ENCODE measurements at places on chromosomes 4 and X.

DNA sequence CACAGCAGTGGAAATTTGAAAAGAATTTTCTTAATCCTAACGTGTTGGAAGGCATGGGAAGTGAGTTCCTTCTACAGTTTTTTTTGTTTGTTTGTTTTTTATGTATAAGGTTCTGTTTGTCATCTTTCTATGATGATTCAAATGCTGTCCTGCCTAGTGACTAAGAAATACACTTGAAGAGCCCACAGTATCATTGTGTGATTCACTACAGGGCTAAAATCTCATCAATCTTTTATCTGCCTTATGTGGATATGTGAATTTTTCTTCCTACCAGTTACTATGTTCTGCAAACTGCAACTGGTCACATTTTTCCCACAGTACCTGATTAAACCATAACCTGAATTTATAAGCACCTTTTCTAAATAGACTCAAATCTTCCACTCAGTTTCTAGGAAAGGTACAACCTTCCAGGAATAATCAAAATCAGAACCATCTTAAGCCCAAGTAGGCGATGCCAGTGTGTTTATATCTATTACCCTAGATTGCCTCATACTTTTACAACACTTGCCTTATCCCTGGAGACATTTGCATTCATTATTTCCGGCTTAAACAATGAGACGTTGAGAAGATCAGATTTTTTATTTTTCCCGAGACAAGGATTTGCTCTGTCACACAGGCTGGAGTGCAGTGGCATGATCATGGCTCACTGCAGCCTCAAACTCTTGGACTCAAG is 214.6 kb upstream of the GALNT7 start:
- no peak for DNase-seq

DNA sequence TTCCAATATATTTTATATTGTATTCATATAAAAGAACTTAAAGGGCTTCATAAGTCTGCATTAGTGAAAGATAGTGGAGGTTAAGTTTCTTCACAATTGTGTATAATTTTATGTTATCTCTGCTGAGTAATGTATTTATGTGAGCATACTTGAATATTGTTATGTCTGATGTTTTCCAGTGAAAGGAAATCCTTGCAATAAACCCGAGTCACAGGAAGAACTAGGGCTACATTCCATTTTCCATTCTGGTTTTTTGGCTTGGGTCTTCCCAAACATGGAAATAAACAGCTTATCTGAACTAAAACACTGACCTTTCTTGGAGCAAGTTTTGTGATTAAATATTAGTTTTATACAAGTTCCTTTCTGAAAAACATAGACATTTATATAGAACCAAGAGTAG is 231.3 kb upstream of the GPRIN3 start:
- no peak for DNase-seq

DNA sequence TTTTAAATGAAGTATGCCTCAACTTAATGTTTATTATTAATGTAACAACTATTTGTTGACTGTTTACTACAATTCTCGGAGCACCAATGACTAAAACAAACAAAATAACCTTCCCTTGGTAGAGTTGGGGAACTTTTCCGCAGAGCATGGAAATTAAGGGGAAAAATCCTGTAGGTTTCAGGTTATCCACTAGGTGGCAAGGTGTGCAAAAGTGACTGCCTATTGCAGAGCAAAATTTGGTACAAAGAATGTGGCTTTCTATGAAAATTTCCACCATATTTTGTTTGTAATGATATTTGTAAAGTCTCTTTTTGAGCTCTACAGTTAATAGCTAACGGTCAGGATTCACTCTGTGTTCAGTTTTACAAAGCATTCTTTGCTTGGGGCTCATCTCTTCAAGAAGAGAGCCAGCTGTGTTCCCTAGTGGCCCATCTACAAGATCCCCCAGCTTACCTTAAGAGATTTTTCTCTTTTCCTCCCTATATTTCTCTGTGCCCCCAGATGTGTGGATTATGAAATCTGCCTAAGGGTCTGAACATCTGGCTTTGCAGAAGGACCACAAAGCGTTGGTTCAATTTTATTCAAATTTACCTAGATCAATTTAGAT is 61.1 kb downstream of the FBXO8 start:
- no peak for DNase-seq

GRCh38 chr4:56686537-56687231 is 5.6 kb upstream of the HOPX start:
- DNase-seq = no peak

DNA sequence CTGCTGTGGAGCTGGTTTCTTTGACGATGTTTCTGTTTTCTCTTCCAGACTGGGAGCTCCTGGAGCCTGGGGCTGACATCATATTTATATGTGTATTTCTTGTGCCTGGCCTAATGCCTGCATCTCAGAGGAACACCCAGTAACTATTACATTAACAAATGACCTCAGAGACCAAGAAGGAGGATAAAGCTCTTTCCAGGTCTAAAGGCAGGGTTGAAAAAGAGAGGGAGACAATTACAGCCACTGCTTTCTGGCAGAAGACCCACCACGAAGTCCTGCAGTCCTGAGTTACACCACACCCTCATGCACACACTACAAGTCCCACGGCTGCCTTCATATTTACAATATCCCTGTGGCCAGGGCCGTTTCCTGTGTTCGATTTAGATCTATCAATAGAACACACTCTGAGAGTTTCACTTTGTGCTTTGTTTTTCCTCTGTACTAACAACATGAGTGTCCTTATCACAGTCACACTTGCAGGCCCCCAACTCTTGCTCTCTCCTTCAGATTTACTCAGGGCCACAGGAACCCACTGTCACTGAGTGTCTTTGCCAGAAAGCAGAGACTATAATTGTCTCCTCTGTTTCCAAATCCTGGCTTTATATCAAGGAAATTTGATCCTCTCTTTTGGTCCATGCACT is 535.5 kb downstream of the MID1IP1 start:
- no peak for DNase-seq

GRCh38 chr4:86856896-86857295 is 7.7 kb upstream of the SLC10A6 start:
- DNase-seq = no peak

DNA sequence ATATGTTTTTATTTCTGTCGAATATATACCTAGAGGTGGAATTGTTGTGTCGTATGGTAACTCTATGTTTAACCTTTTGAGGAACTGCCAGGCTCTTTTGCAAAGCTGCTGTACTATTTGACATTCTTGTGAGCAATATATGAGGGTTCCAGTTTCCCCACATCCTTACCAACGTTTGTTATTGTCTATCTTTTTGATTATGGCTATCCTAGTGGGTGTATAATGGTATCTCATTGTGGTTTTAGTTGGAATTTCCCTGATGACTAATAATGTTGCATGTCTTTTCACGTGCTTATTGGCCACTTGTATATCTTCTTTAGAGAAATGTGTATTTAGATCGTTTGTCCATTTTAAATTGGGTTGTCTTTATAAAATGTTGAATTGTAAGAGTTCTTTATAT is 24.5 kb downstream of the REPS2 start:
- no peak for DNase-seq
